SK-N-DZ (cell line): ENCODE measurements at places on chromosomes 2 and 18.

- no peak for DNase-seq
Measured at GRCh38 chr18:36326771-36327170, 29.3 kb downstream of the FHOD3 start.

GRCh38 chr2:138209009-138209408 is 244.7 kb downstream of the HNMT start:
- no peak for DNase-seq

GRCh38 chr2:119753041-119753929 is 6.4 kb upstream of the PTPN4 start:
- peak; percentile 42 for DNase-seq

DNA sequence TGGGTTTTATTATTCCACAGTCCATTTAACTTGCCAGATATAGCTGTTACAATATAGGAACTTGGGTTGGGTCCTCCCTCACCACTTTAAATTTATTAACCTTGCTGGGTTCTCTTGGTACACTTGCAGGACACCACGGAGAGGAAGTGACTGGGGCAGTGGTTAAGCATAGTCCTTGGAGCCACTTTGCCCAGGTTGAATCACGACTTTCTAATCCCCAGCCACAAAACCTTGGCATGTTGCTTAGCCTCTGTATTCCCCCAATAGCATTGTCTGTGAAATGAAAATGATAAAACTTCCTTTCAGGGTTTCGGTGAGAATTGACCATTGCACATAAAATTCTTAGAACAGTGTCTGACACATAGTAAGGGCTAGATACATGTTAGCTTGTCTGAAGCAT is 221.2 kb downstream of the IRS1 start:
- no peak for DNase-seq

GRCh38 chr18:23619388-23619881 is 33.1 kb upstream of the NPC1 start:
- DNase-seq: peak; percentile 38

- DNase-seq: no peak
Measured at GRCh38 chr2:11537951-11538350, 4.1 kb downstream of the GREB1 start.

GRCh38 chr18:58287353-58288274 is 243.6 kb downstream of the NEDD4L start:
- no peak for DNase-seq

- DNase-seq: no peak
Measured at GRCh38 chr18:42094875-42095274, 139.8 kb downstream of the PIK3C3 start.

- DNase-seq: no peak
Measured at GRCh38 chr2:74768401-74768914, 65.5 kb upstream of the HK2 start.
